Activated effector memory CD4-positive, alpha-beta T cell treated with Interleukin-2 at 50 U/mL for 16 hours (primary cell): ENCODE measurements at places on chromosomes 7 and 10.

DNA sequence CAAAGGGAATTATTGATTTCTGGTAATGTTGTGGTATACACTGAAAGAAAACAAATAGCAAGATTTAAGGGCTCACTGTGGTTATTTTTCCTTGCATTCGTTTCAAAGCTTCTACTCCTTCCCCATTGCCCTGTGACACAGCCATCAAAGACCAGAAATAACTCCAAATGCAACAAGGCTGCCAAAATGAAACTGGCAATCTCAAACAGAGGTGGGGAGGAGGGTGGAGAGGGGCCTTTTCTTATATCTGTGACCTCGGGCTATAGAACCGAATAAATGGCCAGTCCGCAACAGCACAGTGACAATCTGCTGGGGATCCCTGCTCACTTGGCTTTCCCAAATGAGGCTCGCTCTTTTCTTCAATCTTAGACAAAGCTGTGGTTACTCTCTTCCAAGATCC is 17.4 kb upstream of the SPOCK2 start:
- no peak for DNase-seq

DNA sequence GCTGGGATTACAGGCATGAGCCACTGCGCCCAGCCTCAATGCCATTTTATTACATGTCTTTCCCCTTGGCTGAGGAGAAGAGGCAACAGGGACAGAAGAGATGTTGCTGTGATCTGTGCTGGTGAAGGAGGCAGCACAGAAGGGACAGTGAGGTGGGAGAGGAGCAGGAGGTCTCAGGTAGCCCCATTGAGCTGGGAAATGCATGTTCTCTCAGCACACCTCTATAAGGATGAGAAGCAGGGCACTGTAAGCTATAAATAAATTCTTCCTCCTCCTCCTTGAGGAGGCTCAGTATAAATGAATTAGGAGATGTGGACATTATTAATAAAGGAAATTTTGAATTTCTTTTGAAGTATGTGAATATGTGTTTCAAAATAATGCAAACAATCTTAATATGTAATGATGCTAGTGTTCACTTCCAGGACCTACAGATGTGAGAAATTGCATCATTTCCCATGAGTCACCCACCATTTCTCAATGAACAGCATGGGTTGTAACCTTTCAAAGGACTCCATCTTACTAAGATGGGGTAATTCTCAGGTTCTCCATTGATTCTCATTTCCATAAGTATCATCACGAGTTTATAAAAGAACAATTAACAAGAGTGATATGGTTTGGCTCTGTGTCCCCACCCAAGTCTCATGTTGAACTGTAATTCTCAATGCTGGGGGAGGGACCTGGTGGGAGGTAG is 88.9 kb upstream of the ODAD2 start:
- no peak for DNase-seq

DNA sequence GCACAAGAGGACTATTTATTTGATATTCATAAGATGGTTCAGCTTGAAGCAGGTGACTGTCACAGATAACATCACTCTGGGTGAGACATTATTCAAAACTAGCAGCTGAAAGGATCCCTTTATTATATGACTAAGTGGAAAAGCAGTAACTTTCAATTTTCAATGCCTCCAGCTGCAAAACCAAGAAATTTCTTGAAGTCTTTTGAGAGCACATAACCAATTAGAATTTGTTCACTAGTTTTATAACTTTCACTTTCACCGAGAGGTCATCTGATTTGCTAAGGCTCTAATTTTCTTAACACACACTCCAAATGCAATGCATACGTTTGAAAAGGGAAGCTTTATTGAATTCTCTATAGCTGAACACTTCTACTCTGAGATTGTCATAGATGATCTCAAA is 88.6 kb upstream of the KLF14 start:
- no peak for DNase-seq

DNA sequence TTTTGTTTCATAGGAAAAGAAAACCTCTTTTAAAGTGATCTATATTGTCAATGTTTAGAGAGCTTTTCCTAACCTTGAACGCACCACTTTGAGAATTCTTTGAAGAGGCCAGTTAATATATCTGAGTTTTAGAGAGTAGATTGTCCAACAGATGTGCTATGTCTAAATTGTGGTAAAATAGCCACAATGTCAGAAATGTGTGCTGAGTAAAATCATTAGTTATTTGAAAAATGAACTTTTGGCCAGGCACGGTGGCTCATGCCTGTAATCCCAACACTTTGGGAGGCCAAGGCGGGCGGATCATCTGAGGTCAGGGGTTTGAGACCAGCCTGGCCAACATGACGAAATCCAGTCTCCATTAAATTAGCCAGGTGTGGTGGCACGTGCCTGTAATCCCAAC is 61.6 kb upstream of the KIAA1217 start:
- DNase-seq: no peak

GRCh38 chr7:127948930-127949329 is 82.3 kb downstream of the LRRC4 start:
- DNase-seq: no peak

DNA sequence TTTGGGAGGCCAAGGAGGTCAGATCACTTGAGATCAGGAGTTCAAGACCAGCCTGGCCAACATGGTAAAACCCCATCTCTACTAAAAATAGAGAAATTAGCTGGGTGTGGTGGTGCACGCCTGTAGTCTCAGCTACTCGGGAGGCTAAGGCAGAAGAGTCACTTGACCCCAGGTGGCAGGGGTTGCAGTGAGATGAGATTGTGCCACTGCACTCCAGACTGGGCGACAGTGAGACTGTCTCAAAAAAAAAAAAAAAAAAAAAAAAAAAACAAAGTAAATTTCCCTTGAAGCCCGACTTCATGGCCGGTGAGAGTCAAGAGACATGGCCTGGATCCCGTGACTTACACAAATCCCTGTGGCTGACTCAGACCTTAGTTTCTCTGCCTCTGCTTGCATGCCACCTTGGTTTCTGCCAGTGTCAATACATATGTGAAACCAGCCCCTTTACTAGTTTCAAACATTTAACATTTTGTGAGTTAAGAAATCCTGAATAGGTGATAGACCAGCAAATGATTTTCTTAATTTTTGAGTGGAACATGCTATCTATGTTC is 62.8 kb downstream of the ZEB1 start:
- DNase-seq: no peak

GRCh38 chr10:43287056-43288007 is 20.5 kb upstream of the RASGEF1A start:
- peak; percentile 73 for DNase-seq
